ENCODE measurements at places on chromosomes 7 and 10.

GRCh38 chr10:28569506-28570159, 36.7 kb downstream of the WAC start:
- DNase-seq: no peak

DNA sequence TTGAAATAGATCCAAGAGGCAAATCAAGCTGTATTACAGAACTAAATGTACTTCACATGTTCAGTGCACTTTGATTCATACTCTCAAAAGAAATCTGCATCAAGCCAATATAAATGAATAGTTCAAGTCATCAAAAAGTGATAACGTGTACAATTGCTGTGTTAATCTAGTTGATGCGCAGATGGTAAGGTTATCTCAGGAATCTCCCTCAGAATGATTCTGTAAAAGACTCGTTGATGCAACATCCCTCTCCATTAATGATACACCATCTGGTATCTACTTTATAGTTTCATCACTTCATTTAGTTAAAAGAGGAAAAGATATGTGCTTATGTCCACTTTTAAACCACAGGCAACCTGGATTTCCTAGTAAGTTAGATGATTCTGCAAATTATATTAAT, 200.6 kb downstream of the CHCHD3 start:
- DNase-seq: no peak

DNA sequence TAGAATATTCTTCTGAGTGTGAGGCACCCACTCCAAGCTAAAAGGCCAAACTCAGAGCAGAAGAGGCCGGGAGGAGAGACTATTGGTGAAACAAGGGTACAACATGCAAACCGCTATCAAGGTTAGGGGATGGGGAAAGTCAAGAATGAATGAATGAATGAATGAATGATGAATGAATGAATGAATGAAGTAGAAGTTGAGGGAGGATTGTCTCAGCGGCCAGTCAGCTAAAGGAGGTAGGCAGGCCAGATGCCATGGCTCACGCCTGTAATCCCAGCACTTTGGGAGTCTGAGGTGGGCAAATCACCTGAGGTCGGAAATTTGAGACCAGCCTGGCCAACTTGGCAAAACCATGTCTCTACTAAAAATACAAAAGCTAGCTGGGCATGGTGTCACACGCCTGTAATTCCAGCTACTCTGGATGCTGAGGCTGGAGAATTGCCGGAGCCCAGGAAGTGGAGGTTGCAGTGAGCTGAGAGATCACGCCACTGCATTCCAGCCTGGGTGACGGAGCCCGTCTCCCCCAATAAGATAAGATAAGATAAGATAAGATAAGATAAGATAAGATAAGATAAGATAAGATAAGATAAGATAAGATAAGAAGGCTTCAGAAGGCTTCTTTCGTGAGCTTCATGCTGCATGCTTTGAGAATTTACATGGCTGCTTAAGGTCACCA, 250.8 kb downstream of the CCDC3 start:
- DNase-seq: no peak

DNA sequence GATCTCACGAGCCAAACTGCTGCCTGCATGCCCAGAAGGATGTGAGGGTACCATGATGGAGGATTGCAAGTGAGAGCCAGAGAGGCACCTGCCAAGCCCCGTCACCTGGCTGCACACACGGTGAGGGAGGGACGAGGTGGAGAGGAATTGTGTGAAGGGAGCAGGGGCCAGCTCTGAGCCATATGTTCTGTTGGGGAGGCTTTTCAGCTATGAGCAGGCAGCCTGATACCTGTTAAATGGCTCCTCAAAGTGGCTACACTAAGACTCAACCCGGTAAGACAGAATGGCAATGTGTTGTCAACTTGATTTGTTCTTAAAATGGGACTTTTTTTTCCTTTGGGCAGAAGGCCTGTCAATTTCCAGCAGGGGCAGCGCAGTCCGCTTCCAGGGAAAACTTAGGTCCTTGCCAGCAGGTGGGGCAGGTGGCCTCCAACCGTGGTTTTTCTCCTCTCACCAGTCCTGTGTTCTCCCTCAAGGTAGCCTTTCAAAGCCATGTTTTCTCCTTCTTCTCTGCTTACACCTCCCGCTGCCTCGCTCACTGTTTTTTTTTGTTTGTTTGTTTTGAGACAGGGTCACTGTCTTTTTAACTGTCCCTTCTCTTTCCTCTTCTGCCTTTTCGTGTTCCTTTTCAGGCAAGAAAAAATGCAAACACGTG, 57.7 kb upstream of the ZNRF2 start:
- DNase-seq: no peak

DNA sequence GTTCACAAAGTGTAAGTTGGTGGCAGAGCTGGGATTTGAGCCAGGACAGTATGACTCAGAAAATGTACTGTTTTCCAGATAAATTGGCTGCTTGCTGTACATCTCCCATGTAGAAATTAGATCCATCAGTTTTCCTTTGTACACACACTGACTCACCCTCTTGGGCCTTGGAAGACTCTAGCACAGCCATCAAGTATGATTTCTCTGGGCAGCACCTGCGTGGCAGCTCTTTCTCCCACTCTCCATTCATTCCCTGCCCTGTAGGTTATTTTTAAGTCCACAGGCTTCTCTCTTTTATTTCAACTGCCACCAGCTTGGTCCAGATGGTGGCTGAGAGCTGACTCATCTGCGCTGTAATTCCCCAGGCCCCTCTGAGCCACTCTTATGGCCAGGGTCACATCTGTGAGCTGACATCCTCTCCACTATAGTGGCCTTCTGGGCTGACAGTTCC, 28.3 kb upstream of the SDK1 start:
- no peak for DNase-seq

DNA sequence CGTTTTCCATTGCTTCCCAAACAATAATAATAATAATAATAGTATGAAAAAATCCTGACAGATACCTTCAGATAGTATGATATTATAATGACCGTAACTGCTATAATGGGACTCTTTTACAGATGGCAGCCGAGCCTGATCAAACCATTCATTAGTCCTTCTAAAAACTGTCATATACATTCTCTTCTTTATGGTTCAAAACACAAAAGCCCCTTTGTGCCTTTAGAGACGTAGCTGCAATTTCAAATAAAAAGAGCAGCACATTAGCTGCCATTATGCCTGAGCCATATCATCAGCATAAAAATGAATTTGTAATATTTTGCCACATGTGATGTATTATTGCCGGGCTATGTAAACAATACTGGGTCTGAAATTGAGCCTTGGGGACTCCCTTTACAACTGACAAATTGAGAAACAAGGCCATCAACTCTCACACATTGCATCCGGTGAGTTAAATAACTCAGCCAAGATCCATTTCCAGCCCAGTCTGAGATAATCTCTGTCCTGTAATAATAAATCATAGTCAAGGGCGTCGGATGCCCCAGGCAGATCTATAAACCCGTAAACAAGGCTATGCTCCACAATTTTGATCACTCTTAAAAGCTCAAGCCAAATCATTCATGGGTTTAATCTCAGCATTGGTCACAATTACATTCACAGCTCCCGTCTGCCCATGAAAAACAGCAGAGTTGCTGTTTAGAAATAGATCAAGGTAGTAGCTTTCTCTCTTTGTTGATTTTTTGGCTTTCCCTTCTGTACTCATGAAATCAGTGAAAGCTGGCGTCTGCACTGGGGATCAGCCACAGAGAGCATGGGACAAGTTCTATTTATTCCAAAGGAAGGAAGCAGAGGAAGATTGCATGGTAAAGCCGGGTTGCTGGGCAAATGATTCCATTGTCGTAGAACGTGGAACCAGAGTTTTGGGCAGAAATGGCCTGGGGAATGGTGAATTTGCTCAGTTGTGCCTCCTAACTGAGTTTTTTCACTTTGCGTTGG, 150.1 kb upstream of the BMPER start:
- DNase-seq: no peak

- no peak for DNase-seq
Measured at GRCh38 chr7:130486114-130486953, 5.6 kb upstream of the MEST start.

DNA sequence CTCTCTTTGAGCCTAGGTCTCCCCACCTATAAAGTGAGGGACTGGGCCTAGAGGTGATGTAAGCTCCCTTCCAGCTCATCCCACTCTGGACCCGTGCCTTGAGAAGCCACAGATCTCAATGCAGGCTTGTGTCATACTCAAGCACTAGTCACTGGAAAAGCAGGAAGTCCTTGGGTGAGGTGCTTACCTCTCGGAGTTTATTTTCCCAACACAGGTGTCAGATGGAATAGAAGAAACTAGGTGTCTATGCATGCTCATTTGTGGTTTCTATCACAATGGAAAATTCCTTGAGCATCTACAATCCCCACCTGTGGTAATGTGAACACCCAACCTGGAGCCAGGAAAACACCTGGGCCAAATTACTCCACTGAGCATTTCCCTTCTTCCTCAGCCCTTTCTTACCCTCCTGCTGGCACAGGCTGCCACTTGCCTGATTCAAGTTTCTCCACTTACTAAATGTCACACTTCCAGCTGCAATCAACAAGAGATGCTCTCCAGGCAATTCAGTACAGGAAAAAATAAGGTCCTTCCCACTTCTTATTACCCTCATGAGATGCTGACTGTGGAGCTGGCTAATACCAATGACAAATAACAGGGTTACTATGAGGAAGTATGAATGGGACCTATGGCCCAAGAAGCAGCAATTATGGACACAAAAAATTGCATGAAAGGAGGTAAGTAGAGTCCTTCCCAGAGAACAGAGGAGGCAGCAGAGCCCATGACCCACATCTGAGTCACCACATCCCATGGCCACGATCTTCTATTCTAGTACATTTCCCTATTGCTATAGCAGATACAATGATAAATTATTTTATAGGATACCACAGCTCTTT, 13.1 kb downstream of the LSM5 start:
- DNase-seq: no peak

- no peak for DNase-seq
Measured at GRCh38 chr7:37247861-37248260, 200.8 kb downstream of the ELMO1 start.

- no peak for DNase-seq
Measured at GRCh38 chr10:47262606-47263533, 37.1 kb upstream of the GDF10 start.

DNA sequence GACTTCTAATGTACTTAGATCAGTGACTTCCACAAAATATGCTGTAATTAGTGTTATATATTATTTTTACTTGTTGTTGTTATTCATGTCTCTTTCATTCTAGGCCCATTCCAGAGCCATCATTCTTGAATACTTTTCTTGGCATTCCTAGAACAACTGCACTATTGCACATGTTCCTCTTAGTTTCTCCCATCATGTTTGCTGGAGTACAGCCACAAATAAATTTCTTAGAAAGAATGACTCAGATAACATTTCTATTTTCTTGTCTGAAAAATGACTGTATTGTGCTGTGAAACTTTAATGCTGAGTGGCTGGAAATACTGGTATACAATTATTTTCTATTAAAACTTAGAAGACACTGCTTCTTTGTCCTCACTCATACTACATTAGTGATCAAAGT, 651.0 kb upstream of the STEAP1 start:
- DNase-seq: no peak

- DNase-seq: no peak
Measured at GRCh38 chr10:129808092-129808983, 155.7 kb downstream of the EBF3 start.

- DNase-seq: no peak
Measured at GRCh38 chr7:47924266-47924665, 24.0 kb downstream of the PKD1L1 start.

DNA sequence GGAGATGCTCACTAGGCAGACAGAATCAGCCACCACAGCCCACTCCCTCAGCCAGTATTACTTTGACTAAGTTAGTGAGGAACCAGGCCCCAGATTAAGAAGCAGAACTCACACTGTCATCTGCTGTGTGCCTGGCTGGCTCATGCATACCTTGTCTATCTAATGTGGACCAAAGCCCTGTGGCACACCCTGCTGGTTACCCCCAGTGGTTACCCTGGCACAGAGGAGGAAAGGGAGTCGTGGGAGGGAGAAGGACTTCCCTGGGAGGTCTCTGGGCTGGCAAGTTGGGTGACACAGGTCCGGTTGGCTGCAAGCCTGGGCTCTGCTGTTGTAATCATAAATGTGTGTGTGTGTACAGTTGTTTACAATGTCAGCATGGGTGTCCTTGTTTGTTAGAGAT, 7.5 kb upstream of the SH2D4B start:
- DNase-seq: no peak

- no peak for DNase-seq
Measured at GRCh38 chr7:72336382-72336631, 75.8 kb downstream of the CALN1 start.

DNA sequence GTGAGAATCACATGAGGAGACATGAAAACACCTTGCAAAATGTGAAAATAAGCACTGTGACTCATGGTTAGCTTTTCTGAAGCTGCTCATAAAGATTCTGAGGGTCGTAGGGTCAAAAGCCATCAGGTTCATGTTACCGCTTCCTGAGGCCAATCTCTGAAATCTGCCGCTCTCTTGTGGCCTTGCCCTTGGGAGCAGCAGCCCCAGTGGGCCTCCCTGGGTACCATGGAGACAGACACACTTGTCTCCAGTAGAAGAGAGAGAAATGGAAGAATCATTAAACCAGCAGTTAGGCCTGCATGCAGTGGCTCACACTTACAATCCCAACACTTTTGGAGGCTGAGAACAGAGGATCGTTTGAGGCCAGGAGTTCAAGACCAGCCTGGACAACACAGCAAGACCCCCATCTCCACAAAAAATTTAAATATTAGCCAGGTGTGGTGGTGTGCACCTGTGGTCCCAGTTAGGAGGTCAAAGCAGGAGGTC, 42.8 kb downstream of the NIPSNAP2 start:
- DNase-seq: no peak

GRCh38 chr10:102612964-102613275, 31.4 kb upstream of the TRIM8 start:
- no peak for DNase-seq

GRCh38 chr7:27210441-27211083, 10.7 kb upstream of the HOXA13 start:
- no peak for DNase-seq

DNA sequence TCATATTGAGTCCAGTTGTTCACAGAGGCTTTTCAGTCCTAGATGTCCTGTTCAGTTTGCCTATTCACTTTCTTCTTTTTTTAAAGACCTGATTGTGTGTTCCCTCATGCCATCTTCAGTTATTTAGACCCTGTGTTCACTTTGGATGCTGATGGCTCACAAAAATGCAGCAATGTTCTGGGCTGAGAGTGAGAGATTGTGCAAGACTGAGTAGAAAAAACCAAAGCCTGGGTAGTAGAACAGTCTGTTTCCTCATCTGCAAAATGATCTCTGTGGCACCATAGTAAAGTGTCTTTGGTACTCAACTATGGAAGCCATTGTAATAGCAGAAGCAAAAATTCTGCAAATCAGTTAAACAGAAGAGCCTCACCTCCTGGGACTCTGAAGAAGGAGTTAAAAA, 43.2 kb downstream of the AKR1B1 start:
- no peak for DNase-seq

GRCh38 chr7:106236065-106236464, 48.7 kb downstream of the NAMPT start:
- no peak for DNase-seq

GRCh38 chr10:4121502-4122380, 336.7 kb upstream of the KLF6 start:
- DNase-seq: no peak

- no peak for DNase-seq
Measured at GRCh38 chr7:127578036-127578684, 7.2 kb downstream of the GCC1 start.

GRCh38 chr10:23686722-23687121, 247.8 kb downstream of the OTUD1 start:
- no peak for DNase-seq

All from SK-N-MC (cell line).